Natural killer cell (primary cell): ENCODE measurements at places on chromosomes 2 and 18. TPM values are rescaled to one million over a fixed set of nuclear protein-coding genes. Genes with fewer than 3 reads are reported as not detected.

The CHRND gene
- total RNA-seq: not detected

The DUSP2 gene
- total RNA-seq: 432 TPM

DNA sequence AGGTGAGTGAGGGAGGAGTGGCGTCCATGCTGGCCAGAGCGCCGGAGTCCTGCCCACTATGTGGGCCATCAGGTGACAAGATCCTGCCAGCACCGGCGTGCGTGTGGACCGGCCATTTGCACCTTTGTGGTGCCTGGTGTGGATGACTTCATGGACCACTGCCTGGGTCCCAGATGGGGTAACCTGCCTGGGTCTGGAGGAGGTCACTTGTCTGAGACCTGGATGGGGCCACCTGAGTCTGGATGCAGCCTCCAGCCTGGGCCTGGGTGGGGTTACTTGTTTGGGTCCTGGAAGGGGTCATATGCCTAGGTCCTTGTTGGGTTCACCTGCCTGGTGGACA, 299.6 kb downstream of the NDUFA10 start:
- H3K36me3 ChIP-seq: no peaks in the 10 kb centered on the region
- no peak for DNase-seq
- no peak overlapping the region for H3K4me3 ChIP-seq
- H3K4me1 ChIP-seq: no peaks in the 10 kb centered on the region

The ZFAND2B gene
- total RNA-seq: 84.0 TPM

DNA sequence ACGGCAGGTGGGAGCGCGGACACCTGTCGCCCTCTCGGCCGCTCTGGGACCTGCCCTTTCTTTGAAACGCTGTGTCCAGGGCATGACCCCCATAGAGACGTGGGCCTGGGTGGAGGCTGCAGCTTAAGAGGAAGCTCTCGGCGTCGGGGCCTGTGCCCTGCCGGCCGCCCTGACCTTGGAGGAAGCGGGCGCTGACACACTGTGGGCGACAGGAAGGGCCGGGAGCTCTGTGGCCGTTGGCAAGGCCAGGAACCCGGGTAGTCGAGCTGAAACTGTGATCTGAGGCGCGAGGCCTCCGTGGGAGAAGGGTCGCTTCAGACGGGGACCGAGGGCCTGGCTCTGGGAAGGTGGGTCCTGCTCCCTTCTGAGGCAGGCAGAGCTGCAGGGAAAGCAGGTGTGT, 28.2 kb downstream of the KCNG2 start:
- H3K27ac ChIP-seq: no peak overlapping the region
- no peak for DNase-seq
- no peaks in the 10 kb centered on the region for H3K36me3 ChIP-seq
- no peak overlapping the region for H3K4me3 ChIP-seq

DNA sequence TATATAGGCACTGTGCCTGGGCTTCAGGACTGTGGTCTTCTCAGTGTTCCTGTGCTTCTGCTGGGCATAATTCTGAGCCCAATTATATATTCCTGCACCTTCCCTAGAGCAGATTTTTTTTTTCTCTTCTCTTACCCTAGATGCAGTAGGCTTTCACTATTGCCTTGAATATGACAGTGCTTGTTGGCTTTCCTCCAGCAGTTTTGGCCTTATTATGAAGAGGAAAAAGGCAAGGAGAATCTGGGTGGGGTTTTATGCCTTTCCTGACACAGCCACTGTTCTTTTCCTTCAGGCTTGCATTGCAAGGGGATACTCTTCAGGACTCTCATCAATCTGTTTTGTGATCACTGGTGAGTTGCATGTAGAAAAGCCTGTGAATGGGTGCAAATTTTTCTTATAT, 221.9 kb upstream of the CELF4 start:
- no peaks in the 10 kb centered on the region for H3K36me3 ChIP-seq
- no peaks in the 10 kb centered on the region for H3K4me1 ChIP-seq

DNA sequence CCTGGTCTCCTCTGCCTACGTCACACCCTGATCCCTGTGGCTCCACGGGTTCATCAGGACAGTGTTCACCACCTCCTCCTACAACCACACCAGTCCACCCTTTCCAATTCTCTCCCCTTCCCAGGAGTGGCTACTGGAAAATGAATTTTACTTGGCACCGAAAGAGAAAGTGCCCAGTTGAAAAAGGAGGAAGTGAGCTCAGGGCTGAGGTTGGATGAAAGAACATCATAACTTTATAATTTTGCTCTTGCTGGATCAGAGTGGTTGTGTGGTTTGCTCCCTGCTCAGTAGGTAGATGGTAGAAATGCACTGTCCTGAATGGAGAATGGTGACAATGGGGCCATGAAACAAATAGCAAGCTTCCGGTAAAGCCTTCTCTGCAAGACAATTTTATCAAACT, 140.3 kb upstream of the DDX18 start:
- H3K27ac ChIP-seq: no peak overlapping the region
- no peaks in the 10 kb centered on the region for H3K27me3 ChIP-seq
- no peak overlapping the region for H3K4me3 ChIP-seq
- H3K36me3 ChIP-seq: no peaks in the 10 kb centered on the region

DNA sequence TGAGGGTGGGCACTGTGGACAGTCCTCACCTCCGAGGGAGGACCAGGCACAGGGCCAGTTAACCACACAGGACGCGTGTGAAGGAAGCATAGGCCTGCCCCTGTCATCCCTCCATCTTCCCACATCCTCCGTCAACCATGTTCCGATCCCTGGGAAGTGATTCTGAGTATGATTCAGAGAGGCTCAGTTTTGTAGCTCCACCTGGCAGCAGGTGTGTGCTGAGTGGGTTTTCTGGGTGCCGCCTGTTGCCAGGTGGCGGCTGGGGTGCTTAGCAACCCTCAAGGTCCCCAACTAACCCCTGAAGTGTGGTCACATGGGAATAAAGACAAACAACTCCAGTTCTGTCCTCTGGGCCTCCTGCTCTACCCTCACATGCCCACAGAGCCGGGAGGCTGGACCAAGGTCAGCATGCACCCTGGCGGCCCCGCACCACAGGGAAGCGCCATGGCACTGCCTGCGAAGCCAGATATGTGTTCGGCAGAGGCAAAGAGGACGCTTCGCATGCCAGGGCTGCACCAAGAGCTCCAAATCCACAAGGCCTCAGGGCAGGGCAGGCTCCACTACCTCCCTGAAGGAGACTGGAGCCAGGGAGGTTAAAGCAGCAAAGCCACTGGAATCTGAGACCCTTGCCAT, 60.0 kb downstream of the ADCY3 start:
- no peaks in the 10 kb centered on the region for H3K36me3 ChIP-seq
- H3K4me3 ChIP-seq: no peak overlapping the region
- no peaks in the 10 kb centered on the region for H3K27me3 ChIP-seq
- DNase-seq: no peak
- H3K4me1 ChIP-seq: no peaks in the 10 kb centered on the region

The GPR17 gene
- total RNA-seq: not detected

The HMSD gene
- not detected for total RNA-seq

The NT5C1B gene
- not detected for total RNA-seq

DNA sequence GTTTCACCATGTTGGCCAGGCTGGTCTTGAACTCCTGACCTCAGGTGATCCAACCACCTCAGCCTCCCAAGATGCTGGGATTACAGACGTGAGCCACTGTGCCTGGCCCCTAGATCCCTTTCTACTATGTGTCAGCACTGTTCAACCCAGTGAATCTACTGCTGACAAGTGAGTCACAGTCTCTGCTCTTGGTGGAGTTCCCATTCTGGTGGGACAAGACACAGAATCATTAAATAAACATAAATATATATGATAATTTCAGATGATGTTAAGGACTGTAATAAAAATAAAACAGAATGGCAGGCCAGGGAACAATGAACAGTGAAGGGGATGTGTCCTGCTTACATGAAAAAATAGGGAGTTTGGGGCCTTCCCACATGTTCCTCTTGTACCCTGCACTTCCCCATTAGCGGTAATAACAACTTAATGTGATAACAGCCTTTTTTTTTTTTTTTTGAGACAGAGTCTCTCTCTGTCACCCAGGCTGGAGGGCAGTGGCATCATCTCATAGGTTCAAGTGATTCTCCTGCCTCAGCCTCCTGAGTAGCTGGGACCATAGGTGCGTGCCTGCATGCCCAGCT, 112.2 kb downstream of the CPO start:
- H3K4me3 ChIP-seq: no peak overlapping the region
- no peak overlapping the region for H3K27ac ChIP-seq
- peaks cover 4% of the 10 kb centered on the region for H3K4me1 ChIP-seq
- DNase-seq: no peak
- H3K36me3 ChIP-seq: no peaks in the 10 kb centered on the region

The HOXD8 gene
- total RNA-seq: not detected

DNA sequence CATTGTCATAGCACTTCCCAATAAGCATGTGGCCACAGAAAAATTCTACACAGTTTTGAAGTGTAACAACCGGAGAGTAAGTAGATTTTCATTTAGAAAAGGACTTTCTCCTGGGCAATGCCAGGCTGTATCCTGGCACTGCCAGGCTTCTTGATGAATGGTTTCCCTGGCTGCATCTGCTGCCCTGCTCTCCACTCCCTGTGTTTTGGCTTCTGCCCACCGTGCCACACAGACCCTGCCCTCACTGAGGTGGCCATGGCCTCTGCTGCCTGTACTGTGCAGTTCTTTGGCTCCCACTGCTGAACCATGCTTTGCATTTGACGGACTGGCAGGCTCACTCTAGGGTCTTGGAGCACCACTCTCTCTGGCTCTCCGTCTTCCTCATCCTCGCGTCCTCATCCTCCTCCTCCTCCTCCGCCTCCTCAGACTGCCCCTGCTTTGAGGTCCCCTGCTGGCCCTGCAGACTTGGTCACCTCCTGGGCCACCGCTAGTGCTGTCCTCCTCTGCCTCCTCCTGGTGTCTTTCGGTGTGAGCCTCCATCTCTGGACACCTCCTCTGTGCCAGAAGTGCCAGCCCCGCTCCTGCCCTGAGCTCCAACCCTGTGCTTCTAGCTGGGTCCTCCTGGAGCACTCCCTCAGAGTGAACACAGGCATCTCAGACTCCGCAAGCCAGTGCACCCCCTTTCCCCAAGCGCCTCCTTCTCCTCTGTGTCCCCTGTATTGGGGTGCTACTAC, 45.9 kb upstream of the CNGA3 start:
- H3K27me3 ChIP-seq: no peaks in the 10 kb centered on the region
- H3K4me3 ChIP-seq: no peak overlapping the region
- H3K4me1 ChIP-seq: no peaks in the 10 kb centered on the region

The HOXD1 gene
- 0.12 TPM for total RNA-seq

DNA sequence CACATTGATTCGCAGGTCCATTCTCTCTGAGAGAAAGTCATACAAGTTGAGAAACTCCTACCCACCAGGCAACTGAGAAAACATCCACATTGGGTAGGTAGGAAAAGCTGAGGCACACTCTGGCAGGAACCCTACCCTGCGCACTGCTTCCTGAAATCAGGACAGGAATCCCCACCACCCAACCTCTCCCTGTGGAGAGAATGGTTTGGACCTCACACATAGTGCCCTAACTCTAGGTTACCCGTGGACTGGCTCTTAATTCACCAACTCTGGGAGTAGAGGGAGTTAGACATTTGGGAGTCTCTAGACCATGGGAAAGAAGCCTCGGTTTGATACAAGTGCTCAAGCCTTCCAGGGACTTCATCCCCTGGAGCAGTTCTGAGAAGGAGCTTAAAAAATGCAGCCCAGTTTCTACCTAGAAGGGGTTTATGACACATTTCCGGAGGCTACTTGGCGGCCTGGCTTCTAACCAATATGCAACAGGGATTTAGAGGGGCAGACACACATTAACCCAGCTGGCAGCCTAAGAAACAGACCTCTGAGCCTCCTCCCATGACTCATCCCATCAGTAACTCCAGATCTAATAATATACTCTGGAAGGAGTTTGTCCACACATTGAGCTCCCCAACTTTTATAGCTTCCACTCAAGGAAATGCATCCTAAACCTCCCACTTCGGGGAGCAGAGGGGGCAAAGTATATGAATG, 136.7 kb downstream of the EML6 start:
- H3K36me3 ChIP-seq: no peaks in the 10 kb centered on the region
- no peaks in the 10 kb centered on the region for H3K27me3 ChIP-seq
- no peaks in the 10 kb centered on the region for H3K4me1 ChIP-seq
- no peak overlapping the region for H3K27ac ChIP-seq
- H3K4me3 ChIP-seq: no peak overlapping the region

DNA sequence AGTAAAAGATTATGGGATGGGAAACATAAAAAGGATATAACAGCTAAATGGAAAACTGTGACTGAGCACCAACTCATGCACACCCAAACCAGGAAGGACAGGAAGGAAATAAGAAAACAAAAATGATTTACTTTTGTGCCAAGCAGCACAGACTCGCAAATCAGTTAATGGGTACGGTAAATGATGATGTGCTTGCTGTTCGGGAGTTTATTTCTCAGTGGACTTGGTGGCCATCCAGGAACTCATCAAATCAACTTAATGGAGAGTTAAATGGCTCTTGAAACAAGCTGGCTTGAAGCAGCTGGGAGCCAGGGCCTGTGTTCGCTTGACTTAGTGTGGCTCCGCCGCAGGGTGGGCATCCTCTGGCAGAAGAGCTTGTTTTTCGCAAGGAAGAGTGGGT, 36.2 kb downstream of the MTCL1 start:
- H3K27me3 ChIP-seq: no peaks in the 10 kb centered on the region
- peak overlapping the region; percentile 57 for H3K27ac ChIP-seq
- DNase-seq: no peak
- H3K36me3 ChIP-seq: no peaks in the 10 kb centered on the region
- H3K4me3 ChIP-seq: no peak overlapping the region
- H3K4me1 ChIP-seq: peaks cover 12% of the 10 kb centered on the region

The ADRA2B gene
- total RNA-seq: 0.38 TPM

GRCh38 chr18:64365106-64365505, 216.2 kb upstream of the LINC00305 start:
- H3K27ac ChIP-seq: no peak overlapping the region
- no peaks in the 10 kb centered on the region for H3K36me3 ChIP-seq
- H3K4me1 ChIP-seq: no peaks in the 10 kb centered on the region
- H3K27me3 ChIP-seq: no peaks in the 10 kb centered on the region

DNA sequence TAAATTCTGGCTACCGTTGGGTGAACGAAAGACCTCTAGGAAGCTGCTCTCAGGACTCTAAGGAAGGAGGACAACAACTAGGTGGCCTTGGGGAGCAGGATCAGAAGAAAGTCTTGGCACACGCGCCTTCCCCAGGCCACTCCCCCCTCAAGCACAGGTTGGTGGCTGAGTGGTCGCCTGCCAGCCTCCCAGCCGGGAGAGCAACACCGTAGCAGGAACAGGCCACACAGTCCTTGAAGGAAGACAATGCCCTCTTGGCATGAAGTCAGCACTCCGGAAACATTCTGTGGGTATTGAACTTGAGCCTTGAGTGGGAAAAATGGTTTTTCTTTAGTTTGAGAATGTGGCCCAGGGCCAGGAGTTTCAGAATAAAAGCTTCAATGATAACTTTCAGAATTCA, 87.4 kb upstream of the AGAP1 start:
- H3K27me3 ChIP-seq: no peaks in the 10 kb centered on the region
- no peak overlapping the region for H3K4me3 ChIP-seq
- no peaks in the 10 kb centered on the region for H3K4me1 ChIP-seq
- no peak overlapping the region for H3K27ac ChIP-seq
- DNase-seq: no peak

DNA sequence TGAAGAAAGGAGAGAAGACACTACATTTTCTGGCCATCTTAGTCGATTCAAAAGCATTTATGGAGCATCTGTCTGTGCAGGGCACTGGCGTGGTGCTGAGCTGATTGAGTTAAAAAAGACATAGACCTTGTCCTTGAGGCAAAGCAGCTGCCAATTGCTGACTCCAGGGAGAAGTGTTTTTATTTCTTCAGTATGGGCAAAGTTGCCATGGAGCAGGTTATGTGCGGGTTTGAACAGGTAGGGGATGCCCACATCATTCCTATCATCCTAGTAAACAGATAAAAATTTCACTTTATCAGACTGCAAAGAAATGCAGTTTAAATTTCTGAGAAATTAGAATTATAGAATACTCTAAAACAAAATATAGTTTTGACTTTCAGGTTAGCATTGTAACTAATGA, 125.8 kb downstream of the NUP35 start:
- no peaks in the 10 kb centered on the region for H3K36me3 ChIP-seq
- H3K27ac ChIP-seq: no peak overlapping the region
- no peaks in the 10 kb centered on the region for H3K4me1 ChIP-seq
- H3K4me3 ChIP-seq: no peak overlapping the region

The RNU2-63P gene
- 48.3 TPM for total RNA-seq
